Stimulated activated CD8-positive, alpha-beta memory T cell treated with anti-CD3 and anti-CD28 coated beads, Interleukin-15, amount 100 ng/mL, for 48 hours (primary cell): ENCODE measurements at places on chromosomes 12 and 14.

- DNase-seq, result no peak
These were observed 14.4 kb upstream of the SERPINA10 start for GRCh38 chr14:94307410-94307992.

DNA sequence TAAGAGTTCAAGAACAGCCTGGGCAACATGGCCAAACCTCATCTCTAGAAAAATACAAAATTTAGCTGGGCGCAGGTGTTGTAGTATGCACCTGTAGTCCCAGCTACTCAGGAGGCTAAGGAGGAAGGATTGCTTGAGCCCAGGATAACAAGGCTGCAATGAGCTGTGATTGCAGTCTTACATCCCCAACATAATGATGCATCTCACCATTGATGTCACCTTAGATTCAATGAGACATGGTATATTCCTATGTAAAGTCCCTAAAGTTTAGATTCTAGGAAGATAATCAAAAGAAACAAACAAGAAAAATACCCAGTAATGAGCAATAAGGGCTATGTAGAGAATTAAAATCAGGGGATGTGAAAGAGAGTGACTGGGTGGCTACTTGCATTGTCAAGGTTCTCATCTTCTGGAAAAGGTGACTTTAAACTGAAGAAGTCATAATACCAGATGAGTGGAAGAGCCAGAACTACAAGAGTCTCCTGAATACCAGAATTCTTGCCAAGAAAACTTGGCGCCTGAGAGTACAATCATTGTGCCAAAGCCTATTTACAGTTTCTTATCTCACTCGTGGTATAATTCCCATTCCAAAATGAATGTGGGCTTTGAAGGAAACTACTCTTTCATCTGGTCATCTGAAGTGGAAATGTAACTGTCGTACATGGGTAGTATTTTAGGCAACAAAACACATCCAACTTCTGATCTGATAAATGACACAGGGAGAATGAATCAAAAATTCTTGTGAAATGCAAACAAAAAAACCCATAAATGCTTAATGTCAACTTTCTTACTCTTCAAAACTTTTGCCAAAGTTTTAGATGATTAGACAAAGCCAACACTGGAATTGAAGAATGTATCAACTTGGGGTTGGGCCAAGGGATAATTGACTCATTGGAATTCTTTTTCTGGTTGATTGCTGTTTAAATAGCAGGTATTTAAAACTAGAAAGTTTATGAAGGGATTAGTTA is 81.1 kb upstream of the ST8SIA1 start:
- no peak for DNase-seq

GRCh38 chr14:67514650-67515385 is 18.3 kb upstream of the PLEKHH1 start:
- no peak for DNase-seq

DNA sequence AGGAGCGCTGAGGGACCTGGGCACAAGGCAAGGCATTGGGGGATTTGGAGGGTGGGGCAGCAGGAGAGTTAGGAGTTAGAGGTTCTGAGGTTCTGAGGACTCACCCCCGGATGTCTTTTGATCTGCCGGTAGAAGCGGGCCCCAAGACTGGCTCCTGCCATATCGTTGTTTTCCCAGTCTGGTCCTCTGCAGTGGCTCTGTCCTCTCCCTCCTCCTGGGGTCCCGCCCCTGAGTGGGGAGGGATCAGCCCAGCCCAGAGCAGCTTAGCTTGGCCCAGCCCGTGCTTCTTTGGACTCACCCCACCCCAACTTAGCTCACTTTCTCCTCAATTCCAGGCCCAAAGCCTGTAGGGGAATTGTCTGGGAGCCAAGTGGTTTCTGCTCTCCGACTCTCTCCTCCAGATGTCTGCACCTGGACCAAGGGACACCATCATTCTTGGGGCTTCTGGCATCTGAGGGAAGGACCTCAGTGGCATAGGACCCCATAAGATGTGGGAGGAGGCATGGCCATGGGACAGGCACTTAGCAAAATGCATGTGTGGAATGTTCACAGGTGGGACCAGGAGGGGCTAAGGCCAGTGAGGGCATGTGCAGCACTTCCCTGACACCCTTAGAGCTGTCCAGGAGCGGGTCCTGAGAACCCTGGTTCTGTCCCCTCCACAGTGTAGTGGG is 7.5 kb downstream of the SHMT2 start:
- DNase-seq, result no peak

DNA sequence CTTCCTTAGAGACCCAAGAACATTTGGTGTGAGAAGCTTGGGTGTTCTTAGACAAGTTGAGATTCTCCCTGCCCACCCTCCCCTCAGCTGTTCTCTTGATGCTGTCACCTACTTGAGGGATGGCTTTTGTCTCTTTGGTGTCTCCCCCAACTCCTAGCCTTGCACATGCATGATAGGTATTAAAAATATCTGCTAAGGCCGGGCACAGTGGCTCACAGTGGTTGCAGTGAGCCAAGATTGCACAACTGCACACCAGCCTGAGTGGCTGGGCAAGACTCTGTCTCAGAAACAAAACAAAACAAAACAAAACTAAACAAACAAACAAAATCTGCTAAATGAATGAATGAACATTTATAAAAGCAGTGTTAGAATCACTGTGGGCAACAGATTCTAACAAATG is 261.1 kb downstream of the AKAP6 start:
- no peak for DNase-seq

GRCh38 chr12:112843287-112843686 is 51.7 kb downstream of the RPH3A start:
- no peak for DNase-seq

GRCh38 chr14:87160989-87161388 is 832.0 kb downstream of the GALC start:
- DNase-seq, result no peak

GRCh38 chr12:81758421-81759189 is 545 bp downstream of the PPFIA2 start:
- DNase-seq, result no peak

GRCh38 chr14:59274991-59275391 is 86.5 kb downstream of the DAAM1 start:
- DNase-seq, result no peak

- DNase-seq, result no peak
These were observed 164.3 kb downstream of the PRKCH start for GRCh38 chr14:61485661-61486060.

DNA sequence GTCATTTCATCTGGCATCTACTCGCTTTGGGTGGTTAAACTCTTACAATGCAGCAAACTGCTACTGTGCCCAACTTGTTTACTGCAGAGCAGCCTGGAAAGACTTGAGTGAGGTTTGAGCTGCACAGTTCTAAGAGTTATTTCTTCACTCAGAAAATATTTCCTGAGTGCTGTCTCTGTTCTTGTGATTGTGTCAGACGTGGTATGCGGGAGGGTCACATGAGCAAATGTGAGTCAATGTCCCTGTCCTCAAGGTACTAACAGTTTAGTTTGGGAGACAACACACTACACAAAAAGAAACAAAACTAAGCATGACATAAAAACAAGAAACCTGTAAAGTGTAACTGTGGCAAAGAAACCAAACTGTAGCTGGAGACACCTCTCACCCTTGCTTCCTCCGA is 32.4 kb downstream of the FLVCR2 start:
- no peak for DNase-seq

GRCh38 chr12:26817183-26817591 is 15.8 kb downstream of the ITPR2 start:
- DNase-seq, result no peak

DNA sequence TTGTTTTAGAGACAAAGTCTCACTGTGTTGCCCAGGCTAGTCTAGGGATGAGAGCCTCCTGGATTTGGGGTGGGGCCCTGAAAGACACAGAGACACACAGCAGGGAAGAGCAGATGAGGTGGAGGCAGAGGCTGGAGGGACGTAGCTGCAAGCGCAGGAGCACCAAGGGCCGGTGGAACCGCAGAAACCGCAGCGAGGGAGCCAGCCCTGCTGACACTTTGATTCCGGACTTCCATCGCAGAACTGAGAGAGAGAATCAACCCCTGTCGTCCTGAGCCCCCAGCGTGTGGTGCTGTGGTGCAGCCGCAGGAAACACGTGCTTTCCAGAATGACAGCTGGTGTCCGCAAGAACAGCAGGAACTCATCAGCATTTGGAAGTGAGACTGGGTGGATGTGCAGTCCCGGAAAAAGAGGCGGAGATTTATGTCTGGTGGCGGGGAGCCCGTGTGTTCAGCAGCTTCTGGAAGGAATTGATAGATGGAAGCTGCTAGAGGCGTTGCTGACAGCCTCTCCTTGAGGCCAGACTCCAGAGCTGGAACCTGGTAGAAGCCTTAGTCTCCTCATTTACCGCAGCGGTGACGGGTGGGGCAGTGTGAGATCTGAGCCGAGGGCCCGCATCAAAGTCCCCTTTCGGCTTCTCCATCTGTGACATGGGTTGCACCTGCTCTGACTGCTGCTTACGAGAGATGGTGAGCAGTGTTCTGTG is 21.9 kb upstream of the KLC1 start:
- DNase-seq, result peak; percentile 39

GRCh38 chr14:102899516-102899900 is 23.0 kb upstream of the AMN start:
- no peak for DNase-seq

- DNase-seq, result no peak
These were observed 39.6 kb downstream of the RHOF start for GRCh38 chr12:121753844-121754264.

- peak; percentile 78 for DNase-seq
These were observed 21.2 kb upstream of the ZNF740 start for GRCh38 chr12:53159195-53159839.
